ENCODE measurements at places on chromosomes 7 and 10. TPM values are rescaled to one million over a fixed set of nuclear protein-coding genes. Genes with fewer than 3 reads are reported as not detected.

The WEE2 gene
- total RNA-seq = not detected

The MMP21 gene
- total RNA-seq = under 0.01 TPM

The HTR7 gene
- 2.4 TPM for total RNA-seq

The AKR1C4 gene
- not detected for total RNA-seq

The CASP2 gene
- 5.4 TPM for total RNA-seq

The BTBD16 gene
- total RNA-seq = not detected

The HKDC1 gene
- 0.28 TPM for total RNA-seq

The SFTPA1 gene
- total RNA-seq = not detected

The SLC18A3 gene
- not detected for total RNA-seq

The SKIDA1 gene
- 0.28 TPM for total RNA-seq

The OGDHL gene
- total RNA-seq = 0.14 TPM

The PNLIP gene
- total RNA-seq = not detected
